ELR (cell line): ENCODE measurements at places on chromosomes 3 and 15.

DNA sequence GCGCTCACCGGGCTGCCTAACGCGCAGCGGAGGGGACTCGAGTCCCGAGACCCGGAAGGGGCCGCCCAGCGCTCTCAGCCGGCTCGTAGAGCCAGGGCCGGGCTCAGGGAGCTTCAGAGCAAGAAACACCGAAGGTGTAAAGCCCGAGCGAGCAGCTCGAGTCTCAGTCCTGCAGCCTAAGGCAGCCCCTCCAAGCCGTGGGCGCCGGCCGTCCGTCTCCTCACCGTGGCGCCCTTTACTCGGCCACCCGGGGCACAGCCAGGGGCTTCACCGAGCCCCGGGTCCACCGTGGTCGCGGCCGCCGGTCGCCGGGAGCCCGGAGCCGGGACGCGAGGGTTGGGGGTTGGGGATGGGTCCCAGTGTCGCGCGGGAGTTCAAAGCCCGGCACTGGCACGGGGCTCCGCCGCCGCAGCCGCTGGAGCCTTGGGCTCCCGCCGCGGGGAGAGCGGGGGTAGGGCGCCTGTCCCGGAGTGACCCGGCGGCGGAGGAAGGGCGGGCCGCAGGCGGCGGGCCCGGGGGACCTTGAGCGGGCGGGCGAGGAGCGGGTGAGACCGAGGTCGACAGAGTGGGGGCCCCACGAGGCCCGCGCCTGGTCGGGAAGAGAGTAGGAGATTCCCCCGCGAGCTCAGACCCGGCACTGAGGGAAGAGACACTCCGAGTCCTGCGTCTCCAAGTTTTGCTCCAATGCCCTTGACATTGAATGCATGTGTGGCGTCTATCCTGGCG is 26.9 kb upstream of the THRB start:
- peak; percentile 44 for DNase-seq

GRCh38 chr15:31393444-31394091 is 66.9 kb downstream of the KLF13 start:
- DNase-seq, result no peak

DNA sequence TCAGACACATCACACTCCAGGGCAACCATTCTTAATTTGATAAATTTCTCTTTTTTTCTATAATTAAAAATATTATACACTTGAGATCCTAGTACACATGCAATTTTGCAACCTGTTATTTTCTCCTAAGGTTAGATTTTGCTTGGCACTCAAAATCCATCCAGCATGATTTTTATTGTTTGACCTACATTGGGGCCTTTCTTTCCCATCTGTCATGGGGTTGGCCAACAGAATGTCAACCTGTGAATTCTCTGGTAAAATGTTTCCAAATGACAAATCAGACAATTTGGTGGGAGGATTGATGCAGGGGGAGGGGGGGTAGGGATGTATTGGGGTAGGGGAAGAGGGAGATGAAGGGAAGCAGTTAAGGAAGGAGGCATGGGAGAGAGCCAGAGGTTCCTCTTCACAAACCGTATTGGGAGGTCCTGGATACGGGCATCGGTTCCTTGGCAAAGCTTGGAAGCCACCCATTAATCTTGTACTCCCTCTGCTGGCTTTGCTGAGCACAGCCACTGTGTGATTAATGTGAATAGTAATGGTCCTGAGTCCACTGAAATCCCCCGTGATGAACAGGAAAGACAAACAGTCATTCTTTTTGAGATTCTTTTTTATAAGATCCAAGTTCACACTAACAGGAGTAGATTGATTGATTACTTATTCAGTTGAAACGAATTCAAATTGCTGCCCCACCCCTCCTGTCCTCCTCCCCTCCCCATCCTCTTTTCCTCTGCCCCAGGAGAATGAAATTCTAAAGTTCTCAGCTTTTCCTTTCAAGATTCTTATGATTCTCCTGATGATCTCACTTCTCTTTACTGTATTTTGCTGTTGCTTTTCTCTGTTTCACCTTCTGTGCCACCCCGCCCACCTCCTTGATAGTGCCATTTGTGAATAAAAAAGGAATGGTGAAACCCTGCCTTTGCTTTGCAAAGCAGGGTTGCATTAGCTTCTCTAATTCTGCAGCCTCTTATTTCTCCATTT is 82.2 kb upstream of the SLC25A26 start:
- peak; percentile 79 for DNase-seq

GRCh38 chr3:171189394-171190080 is 163.0 kb upstream of the SLC2A2 start:
- no peak for DNase-seq

DNA sequence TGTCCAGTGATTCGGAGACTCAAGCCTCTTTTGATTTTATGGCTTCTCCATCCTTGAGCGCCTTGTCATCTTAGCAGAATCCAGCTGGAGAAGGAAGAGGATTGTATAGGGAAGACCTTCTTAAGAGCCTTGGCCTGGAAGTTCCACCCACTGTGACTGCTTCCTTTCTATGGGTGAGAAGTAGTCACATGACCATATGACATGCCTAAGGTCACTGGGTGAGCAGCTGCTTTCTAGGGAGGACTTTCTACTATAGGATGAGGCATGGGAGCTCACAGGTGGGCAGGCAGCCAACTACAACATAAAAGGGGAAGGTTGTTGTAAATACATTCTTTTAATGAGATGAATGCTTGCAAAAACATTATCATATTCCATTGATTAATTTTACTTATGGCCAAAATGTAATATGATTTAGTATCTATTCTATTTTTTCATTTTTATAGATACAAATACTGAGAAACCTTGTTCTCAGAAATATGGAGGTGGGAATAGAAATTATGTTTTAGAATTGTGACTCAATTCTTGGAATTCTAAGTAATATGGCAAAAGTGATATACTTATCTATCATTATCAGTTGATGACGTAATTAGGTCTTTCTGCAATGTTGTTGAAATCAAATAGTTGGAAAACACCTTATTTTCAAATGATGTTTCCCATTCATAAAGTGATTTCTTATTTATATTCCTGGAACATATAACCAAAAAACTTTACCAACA is 53.6 kb upstream of the MINAR1 start:
- peak; percentile 19 for DNase-seq

- DNase-seq, result no peak
These were observed 170.6 kb downstream of the FAM43A start for GRCh38 chr3:194856296-194856695.

DNA sequence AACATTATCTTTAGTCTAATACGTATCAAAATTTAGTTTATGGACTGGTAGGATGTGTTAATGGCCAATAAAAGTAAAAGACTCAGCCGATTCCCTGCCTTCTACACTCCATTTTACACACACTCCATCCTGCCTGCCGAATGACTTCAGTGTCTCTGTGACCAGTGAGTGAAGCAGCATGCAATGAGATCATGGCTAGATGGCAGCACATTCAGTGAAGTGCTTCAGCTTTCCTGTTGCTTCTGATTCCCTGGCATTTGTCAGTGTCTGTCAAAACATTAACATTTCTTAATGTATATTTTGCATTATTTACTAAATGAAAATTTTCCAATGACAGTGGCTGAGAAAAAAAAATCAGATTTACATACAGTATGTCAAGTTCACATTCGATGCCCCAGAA is 412.0 kb downstream of the FHIT start:
- no peak for DNase-seq

DNA sequence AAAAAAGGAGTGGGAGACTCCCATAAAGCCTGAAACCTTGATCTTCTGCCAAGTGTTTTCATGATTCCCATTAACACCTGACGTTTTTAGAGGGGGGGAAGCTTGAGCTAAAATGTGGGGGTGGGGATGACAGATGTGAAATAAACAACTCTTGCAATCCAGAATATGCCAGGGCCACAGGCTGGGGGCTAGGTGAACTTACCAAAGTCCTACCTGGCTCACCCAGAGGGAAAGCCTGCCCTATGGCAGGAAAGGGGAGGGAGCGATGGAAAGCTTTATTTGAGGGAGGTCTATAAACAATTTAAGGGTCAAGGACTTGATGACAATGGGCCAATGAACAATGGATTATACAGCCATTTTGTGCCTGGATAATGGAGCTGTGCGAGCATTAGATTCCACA is 108.3 kb downstream of the LRIG1 start:
- DNase-seq, result no peak

GRCh38 chr15:27360316-27360715 is 389.3 kb downstream of the GABRG3 start:
- DNase-seq, result no peak

- DNase-seq, result peak; percentile 70
These were observed 66.4 kb upstream of the TJP1 start for GRCh38 chr15:29888646-29889045.

- no peak for DNase-seq
These were observed 660.0 kb downstream of the RBMS3 start for GRCh38 chr3:29940759-29941323.

DNA sequence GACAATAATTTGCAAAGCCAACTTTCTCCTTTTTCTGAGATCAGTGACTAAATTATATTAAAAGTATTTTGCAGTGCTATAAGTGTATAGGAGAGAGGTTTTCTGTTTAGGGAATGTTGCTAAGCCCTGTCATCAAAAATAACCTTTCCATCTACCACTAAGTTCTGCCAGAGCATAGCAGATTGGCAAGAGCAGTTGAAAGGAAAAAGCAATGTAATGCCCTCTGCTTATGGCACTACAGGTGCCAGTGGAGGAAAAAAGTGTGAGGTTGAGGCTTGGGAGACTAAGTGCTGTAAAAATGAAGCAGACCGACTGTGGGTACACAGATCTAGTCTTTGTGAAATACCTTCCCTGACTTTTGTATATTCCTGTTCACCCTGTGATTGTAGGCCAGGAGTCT is 11.5 kb downstream of the FILIP1L start:
- DNase-seq, result no peak

- DNase-seq, result no peak
These were observed 4.4 kb downstream of the ADAMTS17 start for GRCh38 chr15:100337096-100338044.

- DNase-seq, result no peak
These were observed 28.3 kb upstream of the ATP2B2 start for GRCh38 chr3:10533737-10534023.

GRCh38 chr3:122094125-122094524 is 39.0 kb downstream of the CD86 start:
- DNase-seq, result no peak

- no peak for DNase-seq
These were observed 165.2 kb downstream of the MECOM start for GRCh38 chr3:169498336-169498735.

DNA sequence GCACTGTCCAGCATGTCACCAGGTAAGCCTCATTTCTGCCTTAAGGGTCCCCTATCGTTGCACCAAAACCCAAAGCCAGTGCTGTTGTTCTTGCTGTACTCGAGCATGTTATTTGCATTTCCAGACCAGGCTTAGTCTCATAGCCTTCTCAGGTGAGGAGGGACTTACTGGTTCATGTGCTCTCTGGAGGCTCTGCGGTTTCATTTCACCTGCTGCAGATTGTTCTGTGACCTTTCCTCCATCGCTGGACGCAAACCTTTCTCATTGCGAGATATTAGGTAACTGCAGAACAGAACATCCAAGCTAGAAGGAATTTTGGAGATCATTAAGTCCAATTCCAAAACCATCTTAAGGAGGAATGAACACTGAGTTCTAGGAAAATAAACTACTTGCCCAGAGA is 187.3 kb upstream of the BCL6 start:
- DNase-seq, result no peak

- DNase-seq, result no peak
These were observed 44.4 kb downstream of the TIPARP start for GRCh38 chr3:156718622-156719306.

DNA sequence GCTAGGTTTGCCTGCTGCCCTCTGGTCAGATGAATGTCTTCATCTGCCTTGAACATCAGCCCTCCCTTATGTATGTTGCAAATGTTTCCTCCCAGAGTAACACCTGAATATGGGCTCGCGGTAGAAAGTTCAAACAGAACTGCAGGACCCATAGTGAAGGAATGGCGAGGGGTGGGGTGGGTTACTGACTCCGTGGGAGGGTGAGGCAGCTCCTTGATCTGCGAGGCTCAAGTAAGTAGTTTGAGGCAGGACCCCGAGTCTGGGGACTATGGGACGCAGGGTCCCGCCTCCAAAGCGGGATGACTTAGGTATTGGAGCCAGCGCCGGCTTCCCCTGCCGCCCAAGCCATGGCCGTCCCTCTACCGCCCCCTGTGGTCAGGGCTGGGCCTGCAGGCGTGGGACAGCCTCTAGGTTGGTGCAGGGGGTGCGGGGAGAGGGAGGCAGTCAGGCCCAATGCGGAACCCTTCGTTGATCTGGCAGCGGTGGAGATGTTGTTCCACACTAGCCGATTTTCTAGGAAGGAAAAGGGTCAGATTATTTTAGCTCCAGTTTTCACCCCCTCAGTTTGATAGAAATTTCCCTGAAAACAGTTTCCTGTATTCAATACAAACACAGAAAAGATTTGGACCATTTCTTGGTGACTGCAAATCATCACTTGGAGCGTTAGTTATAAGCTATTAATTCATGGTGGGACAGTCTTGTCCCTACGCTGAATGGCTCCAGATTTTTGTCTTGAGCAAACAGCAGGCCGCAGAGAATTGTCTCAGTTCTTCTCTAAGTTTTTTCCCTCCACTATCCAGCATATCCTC is 72.3 kb downstream of the CORO2B start:
- DNase-seq, result peak; percentile 34

DNA sequence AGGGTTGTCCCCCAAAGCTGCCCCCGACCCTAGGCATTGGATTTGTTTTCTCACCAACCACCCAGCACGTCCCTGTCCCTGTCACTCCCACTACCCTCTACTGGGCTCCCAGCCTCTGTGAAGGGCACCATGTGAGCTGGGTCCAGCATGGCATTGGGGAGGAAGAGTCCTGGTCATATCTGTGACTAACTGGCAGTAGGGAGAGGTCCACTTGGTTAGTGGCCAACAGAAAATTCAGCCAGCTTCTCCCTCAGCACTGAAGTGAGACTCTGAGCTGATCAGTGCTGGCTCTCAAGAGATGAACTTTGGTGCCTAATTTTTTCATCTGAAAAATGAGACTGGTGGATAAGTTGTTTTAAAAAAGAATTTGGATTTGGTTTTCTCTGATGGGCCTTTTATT is 11.3 kb upstream of the KIF23 start:
- DNase-seq, result peak; percentile 29

DNA sequence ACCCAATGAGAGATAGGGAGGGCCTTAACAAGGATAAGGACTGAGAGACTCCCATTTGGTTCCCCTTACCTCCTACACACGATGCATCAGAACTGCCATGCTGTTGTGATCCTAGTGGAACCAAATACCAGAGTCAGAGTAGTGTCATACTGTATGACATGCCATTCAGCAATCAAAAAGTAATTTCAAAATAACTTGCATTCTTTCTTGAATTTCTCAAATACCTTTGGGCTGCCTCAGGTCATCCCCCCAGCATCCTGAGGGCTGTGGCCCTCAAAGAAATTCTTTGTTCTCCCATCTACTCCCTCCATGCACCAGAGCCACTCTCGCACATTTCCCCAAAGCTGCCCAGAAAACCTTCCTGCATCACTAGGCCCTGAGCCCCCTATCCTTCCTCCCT is 68.9 kb upstream of the PPP2R3A start:
- DNase-seq, result peak; percentile 90
